ENCODE measurements at places on chromosomes 1 and 21. TPM values are rescaled to one million over a fixed set of nuclear protein-coding genes. Genes with fewer than 3 reads are reported as not detected.
A peak's percentile ranks its signal among the peaks of the same experiment; 100 is the strongest.

The SUSD4 gene
- 85.2 TPM for total RNA-seq

DNA sequence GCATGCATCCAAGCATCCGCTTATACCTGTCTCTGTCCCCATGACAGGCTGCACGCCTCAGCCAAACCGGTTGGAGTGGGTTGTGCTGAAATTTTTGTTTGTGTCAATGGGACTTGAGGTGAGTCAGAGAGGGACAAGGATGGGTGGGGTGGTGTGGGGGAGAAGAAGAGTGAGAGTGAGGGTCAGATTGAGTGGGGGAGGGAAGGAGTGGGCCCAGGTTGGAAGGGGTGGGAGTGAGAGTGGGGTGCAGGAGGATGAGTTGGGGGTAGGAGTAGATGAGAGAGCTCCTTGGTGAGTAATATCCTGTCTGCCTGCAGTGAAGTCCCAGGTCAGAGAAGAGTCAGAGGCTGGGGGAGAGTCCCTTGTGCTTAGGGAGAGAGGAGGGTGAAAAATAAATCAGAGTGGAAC lies 3.3 kb upstream of the NECTIN4 start:
- no peak for DNase-seq

The LAMC1 gene
- total RNA-seq, result 18.6 TPM

DNA sequence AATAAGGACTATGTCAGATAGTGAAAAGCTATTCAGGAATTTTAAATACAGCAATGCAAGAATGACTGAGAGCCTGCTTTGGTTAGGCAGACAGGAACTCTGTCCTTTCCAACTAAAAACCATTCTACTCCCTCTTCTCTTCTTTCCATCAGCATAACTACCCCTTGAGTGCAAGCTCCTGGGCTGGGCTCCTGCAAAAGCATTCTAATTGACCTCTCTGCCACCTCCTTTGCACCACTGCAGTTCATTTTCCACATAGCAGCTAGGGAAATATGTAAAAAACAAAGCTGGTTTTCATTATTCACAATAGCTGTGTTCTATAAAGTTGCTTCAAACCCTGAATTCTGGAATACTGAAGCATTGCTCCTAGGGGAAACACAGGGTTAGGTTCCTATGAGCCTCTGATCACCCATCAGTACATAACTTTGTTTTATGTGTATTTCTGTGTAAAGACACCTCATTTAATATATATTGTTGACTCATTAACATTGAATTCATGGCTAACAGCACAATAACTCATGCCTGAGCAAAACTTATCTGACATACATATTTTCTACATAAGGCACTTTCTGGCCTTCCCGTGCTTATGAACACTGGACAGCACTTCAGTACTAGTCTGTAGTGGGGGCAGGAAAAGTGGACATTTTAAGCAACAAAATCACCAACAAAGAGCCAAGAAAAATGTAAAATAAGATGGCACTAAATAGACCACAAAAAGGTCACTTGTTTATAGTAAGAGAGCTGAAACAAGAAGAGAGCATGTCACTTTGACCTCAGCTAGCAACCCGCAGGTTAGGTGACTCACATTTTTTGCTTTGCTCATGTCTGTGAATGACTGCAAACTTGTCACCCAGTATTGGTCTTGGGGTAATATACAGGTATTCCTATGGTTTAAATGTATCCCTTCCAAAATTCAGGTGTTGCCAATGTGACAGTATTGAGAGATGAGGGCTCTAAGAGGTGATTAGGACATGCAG lies 57.9 kb upstream of the IRF2BP2 start:
- no peak for DNase-seq

GRCh38 chr1:162018418-162018817 lies 5.3 kb downstream of the OLFML2B start:
- no peak for DNase-seq

DNA sequence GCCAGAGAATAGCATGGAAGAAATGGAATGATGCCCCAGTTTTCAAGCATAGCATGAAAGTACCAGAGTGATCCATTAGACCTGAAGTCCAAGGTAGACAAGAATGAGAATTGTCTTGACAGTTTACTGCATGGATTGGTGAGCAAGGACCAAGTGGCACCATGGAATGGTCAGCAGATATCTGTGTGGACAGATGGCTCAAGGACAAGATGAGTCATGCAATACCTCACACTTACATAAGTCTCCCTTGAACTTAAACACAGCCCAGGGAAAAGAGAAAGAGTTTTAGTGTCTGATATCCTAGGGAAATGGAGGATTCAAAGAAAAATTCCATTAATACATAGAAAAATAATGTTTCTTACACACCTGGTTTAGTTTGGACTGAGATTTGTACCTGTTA lies 195.2 kb downstream of the MRPL39 start:
- DNase-seq, result no peak

The LRRC7 gene
- 146 TPM for total RNA-seq

The LINGO4 gene
- 0.16 TPM for total RNA-seq

DNA sequence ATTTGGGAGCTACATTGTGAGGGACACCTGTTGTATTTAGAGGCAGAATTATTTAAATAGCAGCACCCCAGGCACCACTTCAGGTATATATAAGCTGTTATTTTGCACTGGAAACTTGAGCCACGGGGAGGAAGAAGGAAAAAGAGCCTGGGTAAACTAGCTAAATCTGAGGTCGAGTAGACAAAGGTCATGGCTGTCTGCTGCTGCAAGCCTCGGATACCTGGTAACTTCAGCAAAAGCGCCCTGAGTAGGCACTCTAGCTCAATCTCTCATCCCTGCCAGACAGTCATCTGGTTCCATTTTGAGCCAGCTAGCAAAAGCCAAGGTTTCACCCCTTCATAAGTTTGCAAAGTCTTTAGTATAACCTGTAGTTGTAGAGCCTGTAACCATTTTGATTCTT lies 101.9 kb upstream of the ZNF644 start:
- no peak for DNase-seq

GRCh38 chr1:17559615-17560419 lies 20.3 kb downstream of the ARHGEF10L start:
- DNase-seq, result no peak

GRCh38 chr1:167460836-167461235 lies 57.5 kb downstream of the CD247 start:
- peak; percentile 64 for DNase-seq

The CHIT1 gene
- total RNA-seq, result 3.1 TPM

DNA sequence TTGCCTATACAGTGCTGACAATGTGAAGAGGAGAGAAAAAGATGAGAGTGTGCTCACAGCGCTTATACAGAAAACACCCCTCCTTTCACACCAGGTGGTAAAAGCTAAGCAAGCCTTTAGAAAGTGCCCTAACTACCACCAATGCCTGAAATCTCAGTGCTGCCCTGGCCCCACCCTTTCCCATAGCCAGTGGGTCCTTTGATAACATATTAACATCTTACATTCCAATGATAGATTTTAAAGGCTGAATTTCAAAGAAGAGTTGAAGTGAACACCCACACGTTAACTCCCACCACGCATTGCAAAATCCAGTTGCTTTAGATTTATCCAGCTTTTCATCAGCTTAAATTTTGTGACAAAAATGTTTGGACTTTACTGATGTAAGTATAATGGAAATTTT lies 58.1 kb upstream of the SSX2IP start:
- DNase-seq, result no peak

The C1QTNF12 gene
- total RNA-seq, result 1.4 TPM

The C1QC gene
- total RNA-seq, result 63.0 TPM

DNA sequence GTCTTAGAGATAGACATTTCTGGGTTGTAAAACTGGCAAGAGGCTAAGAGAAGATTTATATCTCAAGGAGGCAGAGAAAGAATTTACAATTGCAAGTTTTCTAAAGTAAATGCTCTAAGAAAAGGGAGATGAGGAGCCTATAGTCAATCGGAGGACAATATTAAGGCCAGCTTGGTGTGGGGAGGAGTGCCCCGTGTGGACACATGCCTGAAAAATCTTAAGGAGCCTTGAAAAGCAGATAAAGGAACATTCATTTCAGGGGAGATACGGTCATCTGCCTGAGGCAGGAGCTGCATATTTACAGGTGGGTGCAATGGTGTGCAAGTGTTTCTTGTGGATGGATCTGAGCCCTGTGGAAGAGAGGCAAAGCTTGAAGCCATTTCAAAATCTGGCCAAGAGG lies 25.6 kb downstream of the FCRL2 start:
- DNase-seq, result no peak
